ENCODE measurements at places on chromosomes 1 and 21.

DNA sequence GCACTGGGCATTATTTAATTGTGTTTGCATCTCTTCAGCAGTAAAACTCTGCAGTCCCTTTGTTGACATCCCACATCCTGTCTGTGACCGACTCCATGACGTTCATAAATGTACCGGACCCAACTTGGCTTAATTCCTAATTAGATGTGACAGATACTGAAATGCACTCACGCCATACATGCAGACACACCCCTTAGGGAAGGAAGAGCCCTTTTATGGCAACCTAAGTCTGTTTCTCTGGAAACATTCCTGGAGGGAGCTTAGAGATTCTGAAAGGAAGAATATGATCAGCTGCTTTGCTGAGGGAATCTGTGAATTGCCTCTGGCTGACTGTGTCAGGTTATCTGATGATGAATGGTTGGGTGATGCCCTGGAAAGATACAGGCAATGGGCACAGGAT is 33.4 kb downstream of the ADAMTS5 start:
- no peak for DNase-seq

GRCh38 chr1:75310067-75310466 is 175.9 kb downstream of the LHX8 start:
- DNase-seq = no peak

DNA sequence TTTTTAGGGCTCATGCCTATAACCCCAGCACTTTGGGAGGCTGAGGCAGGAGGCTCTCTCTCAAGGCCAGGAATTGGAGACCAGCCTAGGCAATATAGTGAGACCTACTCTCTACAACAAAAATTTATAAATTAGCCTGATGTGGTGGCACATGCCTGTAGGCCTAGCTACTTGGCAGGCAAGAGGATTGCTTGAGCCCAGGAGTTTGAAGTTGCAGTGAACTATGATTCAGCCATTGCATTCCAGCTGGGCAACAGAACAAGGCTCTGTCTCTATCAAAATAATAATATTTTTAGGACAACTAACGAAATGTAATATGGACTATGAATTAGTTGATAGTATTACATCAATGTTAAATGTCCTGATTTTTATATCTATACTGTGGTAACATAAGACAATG is 68.8 kb upstream of the ARID1A start:
- DNase-seq = no peak

DNA sequence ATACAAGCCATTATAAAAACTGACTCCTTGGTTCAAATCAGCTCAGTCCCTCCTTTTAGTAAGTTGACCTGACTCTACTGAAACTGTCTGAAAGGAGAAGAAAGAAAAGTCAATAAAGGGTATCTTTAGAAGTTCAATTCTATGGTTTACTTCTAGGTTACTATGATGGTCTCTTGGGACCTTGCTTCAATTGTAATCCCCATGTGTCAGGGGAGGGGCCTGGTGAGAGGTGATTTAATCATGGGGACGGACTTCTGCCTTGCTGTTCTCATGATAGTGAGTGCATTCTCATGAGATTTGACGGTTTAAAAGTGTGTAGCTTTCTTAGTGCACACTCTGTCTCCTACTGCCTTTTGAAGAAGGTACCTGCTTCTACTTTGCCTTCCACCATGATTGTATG is 31.7 kb upstream of the FNBP1L start:
- no peak for DNase-seq

DNA sequence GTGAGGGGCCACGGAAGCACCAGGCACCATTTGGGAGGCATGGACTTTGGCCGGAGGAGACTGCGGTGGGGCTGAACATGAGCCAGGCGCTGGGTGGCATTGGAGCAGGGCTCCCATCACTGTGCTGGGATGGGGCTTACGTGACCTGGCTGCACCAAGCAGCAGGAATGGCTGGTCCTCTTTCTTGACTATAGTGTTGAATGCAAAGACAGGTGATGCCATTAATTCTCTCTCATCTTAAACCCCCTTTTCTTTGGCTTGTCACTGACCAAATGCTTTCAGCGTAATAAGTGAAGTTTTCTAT is 447.9 kb downstream of the CAMTA1 start:
- no peak for DNase-seq

- peak; percentile 78 for DNase-seq
These were observed 28.4 kb downstream of the ACP6 start for GRCh38 chr1:147641695-147642592.

GRCh38 chr1:200895443-200895789 is 716 bp downstream of the INAVA start:
- DNase-seq = no peak

GRCh38 chr21:17726047-17726829 is 92.9 kb downstream of the C21orf91 start:
- DNase-seq = peak; percentile 49

DNA sequence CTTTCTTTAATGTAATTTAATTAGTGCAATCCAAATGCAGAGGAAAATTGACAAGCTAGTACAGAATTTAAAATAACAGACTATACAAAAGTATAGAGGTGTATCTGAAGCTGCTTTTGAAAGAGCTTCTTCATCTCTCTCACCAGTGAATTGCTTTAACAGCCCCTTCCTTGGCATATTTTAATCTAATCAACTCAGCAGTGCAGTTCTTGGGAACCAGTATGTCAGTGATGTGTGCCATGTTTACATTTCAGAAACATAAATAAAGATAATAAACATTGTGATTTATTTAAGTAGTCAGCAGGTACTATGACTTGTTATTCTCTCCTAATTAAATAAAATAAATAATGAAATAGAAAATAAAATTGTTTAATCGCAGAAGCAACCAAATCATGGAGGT is 1260.6 kb downstream of the NCAM2 start:
- DNase-seq = no peak

GRCh38 chr1:6743189-6744101 is 41.8 kb upstream of the CAMTA1 start:
- DNase-seq = peak; percentile 63

- no peak for DNase-seq
These were observed 50.3 kb downstream of the CDC7 start for GRCh38 chr1:91550961-91551360.

DNA sequence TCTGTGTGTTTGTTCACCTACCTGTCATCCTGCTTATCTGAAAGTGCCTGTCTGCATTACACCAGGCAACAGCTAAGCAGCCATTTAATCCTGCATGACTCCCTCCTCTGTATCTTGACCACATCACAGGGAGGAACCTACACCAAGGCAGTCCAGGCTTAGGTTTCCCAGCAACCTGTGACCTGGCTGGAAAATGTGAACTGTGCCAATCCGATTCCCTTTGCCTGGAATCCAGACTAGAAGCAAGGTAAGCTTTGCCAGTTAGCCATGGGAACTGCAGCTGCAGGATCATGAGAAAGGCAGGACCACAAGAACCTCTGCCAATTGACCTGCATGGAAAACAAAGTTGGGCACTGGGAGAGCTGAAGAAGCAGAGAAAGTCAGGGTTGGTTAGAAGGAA is 6.3 kb upstream of the ATP1B1 start:
- DNase-seq = no peak

DNA sequence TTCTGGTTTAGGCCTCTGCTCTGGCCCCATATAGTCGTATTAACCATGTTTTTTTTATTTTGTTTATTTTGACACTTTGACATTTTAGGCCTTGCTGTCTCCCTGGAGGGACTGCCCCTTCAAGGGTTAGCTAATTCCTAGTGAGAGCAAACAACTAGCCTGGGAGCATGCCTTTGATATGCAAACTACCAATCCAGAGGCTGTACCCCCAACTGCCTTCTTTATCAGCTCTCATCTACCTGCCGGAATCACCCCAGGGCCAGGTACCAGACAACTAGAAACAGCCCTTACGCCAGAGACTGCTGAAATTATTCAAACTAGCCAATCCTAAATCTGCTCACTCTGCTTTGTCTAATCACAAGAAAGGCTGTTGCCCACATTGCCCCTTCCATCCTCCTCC is 13.0 kb upstream of the ST6GALNAC5 start:
- DNase-seq = peak; percentile 68

- DNase-seq = peak; percentile 90
These were observed 642 bp upstream of the SLC16A1 start for GRCh38 chr1:112956544-112957132.

DNA sequence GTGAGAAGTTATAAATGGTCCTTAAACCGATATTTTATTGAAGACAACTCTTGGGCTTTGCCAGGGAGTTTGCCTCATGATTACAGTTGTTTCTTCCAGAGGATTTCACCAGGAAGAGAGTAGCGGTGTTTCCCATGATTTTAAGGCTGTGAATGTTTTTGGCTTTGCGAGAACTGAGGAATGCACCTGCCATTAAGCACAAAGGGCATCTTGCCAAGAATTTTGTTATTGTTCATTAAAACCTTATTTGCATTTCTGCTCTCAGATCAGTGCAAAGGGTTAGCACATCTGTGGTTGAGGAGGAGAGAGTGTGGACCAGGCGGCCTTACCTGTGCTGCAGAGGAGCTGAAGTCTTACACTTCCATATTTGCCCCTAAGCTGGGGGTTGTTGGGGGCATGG is 13.8 kb downstream of the CNIH3 start:
- DNase-seq = no peak

- no peak for DNase-seq
These were observed 41.3 kb upstream of the PTGFRN start for GRCh38 chr1:116868385-116868784.

- DNase-seq = peak; percentile 58
These were observed 29.6 kb downstream of the CHIA start for GRCh38 chr1:111320066-111320879.

- DNase-seq = no peak
These were observed 6.1 kb upstream of the KRTAP23-1 start for GRCh38 chr21:30354308-30355005.

DNA sequence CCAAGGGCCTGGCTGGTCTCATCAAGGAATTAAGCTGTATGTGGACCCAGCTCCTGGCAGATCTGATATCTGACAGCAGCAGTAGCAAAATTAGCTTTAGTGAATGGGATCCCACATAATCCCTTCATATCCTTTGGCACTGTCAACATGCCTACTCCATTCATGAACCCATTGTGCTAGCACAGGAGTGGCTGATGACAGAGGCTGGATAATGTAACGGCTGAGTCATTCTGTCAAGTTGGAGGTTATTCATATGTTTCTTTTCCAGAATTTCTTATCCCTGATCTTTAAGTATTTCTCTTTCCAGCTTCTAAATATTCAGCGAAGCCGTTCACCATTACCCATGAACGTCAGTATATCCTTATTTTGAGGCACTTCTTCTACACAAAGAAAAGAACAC is 84.3 kb downstream of the EXTL2 start:
- DNase-seq = no peak

DNA sequence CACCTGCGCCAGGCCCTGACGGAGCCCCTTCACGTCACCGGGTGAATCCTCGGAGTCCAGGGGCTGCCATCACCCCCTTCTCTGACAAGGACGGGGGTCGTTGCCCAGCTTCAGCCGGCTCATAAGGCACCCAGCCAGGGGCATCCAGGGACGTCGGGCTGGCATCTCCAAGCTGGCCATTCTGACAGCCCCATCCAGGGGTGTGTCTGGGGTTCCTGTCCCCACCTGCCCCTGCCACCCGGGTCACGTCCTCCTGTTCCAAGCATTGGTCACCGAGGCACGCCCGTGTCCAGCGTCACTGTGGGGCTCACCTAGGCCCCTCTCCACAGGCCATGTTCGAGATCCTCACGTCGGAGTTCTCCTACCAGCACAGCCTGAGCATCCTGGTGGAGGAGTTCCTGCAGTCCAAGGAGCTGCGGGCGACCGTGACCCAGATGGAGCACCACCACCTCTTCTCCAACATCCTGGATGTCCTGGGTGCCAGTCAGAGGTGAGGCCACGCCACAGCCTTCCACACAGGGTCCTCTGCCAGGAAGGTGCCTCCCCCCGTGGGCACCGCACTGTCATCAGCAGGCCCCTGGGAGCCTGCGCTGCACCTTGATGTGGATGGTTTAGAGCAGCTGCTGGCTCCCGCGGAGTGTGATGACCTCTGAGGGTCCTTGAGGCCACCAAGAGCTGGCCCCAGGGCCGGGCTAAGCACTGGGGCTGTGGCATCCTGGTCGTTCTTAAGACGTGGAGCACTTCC is 14.8 kb downstream of the ARHGEF16 start:
- DNase-seq = no peak

GRCh38 chr1:162207862-162208261 is 138.4 kb downstream of the NOS1AP start:
- DNase-seq = no peak

- DNase-seq = no peak
These were observed 21.0 kb downstream of the SDE2 start for GRCh38 chr1:225977937-225978748.

- DNase-seq = peak; percentile 12
These were observed 139.8 kb downstream of the AJAP1 start for GRCh38 chr1:4794020-4794780.

GRCh38 chr1:183040547-183040971 is 17.3 kb downstream of the LAMC1 start:
- no peak for DNase-seq

- no peak for DNase-seq
These were observed 30.0 kb downstream of the SOX13 start for GRCh38 chr1:204102739-204103430.

DNA sequence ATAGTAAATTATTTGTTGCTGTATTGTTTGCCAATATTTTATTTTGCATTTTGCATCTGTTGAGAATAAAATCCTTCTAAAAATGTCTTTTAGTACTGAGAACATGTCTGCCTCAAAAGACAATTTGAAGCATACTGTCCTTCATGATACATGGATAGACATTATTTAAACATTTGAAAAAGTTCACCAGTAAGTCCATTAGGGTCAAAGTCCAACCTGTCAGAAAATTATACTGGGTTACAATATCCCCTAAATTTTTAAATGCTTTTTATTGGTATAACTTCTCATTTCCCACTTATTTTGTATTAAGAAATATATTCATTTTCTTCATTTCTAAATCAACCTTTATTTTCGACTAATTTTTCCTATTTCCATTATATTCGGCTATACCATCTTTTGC is 9.3 kb downstream of the CHML start:
- DNase-seq = no peak

GRCh38 chr1:95440511-95440910 is 206.5 kb downstream of the RWDD3 start:
- DNase-seq = no peak

- peak; percentile 79 for DNase-seq
These were observed 116.2 kb downstream of the PLXNA2 start for GRCh38 chr1:208127792-208128529.

DNA sequence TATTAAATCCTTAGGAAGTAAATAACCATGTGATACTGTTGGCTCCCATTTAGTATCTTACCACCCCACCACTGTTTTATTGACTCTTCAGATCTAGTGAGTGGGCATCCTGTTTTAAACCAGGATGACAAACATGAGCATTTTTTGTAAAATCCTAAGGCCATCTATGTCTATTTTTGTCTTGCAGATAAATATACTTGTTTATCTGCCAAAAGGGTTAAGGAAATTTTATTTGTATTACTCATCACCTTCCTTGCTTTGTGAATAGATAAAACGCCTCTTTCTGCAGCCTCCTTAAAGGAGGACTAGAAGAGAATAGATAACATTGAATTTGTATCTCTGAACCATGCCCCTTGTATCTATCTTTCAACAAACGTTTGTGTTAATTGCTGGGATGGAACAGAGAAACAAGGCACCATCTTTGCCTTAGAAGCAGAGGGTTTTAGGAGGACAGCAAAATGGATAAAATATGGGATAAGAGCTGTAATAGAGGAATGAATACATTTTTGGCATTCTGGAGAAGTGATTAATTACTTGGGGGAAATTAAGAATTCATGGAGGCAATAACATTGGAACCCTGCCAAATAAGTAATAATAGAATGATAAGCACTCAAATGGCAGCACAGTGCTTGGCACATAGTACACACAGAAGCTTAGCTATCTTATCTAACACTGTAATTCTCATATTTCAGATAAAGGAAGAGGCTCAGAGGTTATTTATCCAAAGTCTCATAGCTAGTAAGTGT is 14.7 kb downstream of the YTHDF2 start:
- no peak for DNase-seq
